ENCODE measurements at places on chromosomes 7 and 10. TPM values are rescaled to one million over a fixed set of nuclear protein-coding genes. Genes with fewer than 3 reads are reported as not detected.

MOGAT3 gene
- total RNA-seq, result not detected

FLNC gene
- total RNA-seq, result 274 TPM

PLEKHS1 gene
- total RNA-seq, result not detected

MINPP1 gene
- total RNA-seq, result 33.8 TPM

PTF1A gene
- not detected for total RNA-seq

TIAL1 gene
- 38.3 TPM for total RNA-seq

CYP3A4 gene
- total RNA-seq, result not detected

MEOX2 gene
- total RNA-seq, result not detected

SRRM3 gene
- 4.6 TPM for total RNA-seq

SUFU gene
- 6.0 TPM for total RNA-seq

NSUN6 gene
- 3.4 TPM for total RNA-seq

SPDYE5 gene
- not detected for total RNA-seq

HPSE2 gene
- total RNA-seq, result 0.35 TPM

EBF3 gene
- under 0.01 TPM for total RNA-seq

CCDC186 gene
- 10.1 TPM for total RNA-seq

CHST3 gene
- total RNA-seq, result 21.8 TPM

TSPAN12 gene
- 1.1 TPM for total RNA-seq

CACNB2 gene
- total RNA-seq, result 0.35 TPM

RNF133 gene
- total RNA-seq, result not detected

NEUROD6 gene
- total RNA-seq, result not detected

C7orf57 gene
- total RNA-seq, result 0.18 TPM

Measured in myometrial cell (primary cell).